Left renal pelvis (tissue), 4 donors: ENCODE measurements at places on chromosomes 3 and 15. TPM values are rescaled to one million over a fixed set of nuclear protein-coding genes. Genes with fewer than 3 reads are reported as not detected.

The GP9 gene
- polyA plus RNA-seq: 0.66 TPM

The CFAP44 gene
- polyA plus RNA-seq: 22.8 TPM

The P2RY14 gene
- 1.1 TPM for polyA plus RNA-seq

The AGBL1 gene
- polyA plus RNA-seq: 0.09 TPM

- DNase-seq: no peak
Measured at GRCh38 chr15:47732248-47732647, 14.9 kb downstream of the SEMA6D start.

- DNase-seq: no peak
Measured at GRCh38 chr3:71441217-71441924, 142.2 kb downstream of the FOXP1 start.

GRCh38 chr15:58724466-58724865, 25.0 kb downstream of the ADAM10 start:
- DNase-seq: no peak

DNA sequence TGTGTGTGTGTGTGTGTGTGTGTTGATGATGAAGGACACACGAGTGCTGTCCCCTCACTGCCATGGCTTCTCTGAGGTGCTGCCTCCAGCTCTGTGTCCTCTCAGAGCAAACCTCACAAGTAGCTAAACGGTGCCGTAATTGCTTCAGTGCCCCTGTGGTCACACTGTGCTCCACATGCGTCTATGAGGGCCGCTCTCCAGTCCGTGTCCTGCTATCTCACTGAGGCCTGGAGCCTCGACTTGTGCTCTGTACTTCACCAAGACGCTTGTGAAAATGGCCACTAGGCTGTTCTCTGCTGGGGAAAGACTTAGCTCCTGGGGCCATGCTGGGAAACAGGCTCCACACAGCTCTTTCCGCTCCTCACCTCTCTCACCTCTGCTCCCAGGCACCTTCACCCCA, 65.4 kb upstream of the CGNL1 start:
- DNase-seq: no peak

- DNase-seq: no peak
Measured at GRCh38 chr15:74322558-74323180, 44.8 kb downstream of the CYP11A1 start.

DNA sequence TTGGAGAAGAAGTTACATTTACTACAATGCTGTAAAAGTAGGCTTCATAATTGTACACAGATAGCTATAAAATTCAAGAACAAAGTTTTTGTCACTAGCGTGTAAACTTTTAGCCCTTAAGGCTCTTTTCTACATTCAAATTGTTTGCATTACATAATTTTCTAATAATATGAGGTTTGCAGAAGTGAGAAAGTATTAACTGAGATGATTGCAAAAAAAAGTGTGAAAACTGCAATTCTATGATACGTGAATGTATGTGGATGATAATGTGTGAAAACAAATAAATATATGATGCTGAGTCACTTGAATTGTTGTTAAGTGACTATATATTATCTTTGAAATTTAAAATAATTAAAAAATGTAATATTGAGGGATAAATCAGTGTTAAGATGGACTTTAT, 557.5 kb downstream of the NAALADL2 start:
- no peak for DNase-seq

GRCh38 chr3:116314476-116314875, 130.8 kb downstream of the LSAMP start:
- no peak for DNase-seq

- DNase-seq: no peak
Measured at GRCh38 chr3:17320266-17320665, 422.2 kb downstream of the TBC1D5 start.

GRCh38 chr3:101819649-101820206, 29.6 kb upstream of the NFKBIZ start:
- no peak for DNase-seq

DNA sequence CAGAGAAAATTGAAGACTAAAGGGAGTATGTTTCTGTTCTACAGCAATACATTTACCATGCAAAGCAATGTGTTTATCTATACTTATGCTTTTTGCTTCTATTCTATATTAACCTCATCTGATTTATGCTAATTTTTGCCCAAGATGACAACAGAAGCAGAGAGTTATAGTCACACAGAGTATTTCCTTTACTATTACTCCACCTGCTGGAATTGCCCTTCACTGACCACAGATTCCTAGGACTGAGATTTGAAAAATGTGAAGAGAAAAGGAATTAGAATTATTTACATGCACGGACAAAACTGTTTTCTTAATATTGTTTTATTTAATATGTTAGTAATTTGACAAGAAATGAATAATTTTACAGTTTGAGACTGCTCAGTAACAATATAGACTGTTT, 745.6 kb downstream of the VGLL3 start:
- DNase-seq: no peak

DNA sequence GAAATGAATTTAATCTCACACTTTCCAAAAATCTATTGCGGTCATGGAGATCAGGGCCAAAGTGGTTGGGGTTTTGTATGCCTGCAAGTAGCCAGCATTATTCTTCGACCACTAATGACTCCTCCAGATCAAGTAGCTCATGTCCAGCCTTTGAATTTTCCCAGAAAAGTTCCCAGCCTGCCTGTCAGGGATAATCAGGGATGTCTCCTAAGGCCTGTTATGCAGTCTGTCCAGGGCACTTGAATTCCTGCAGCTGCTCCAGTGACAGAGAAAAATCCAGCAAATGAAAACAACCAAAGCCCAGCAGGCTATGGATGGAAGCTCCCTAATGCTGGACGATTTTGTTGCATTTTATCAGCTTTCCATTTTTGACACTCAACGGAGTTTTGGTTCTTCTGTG, 215.4 kb downstream of the ADAMTSL3 start:
- no peak for DNase-seq

- no peak for DNase-seq
Measured at GRCh38 chr15:36323615-36324014, 255.8 kb upstream of the CDIN1 start.

DNA sequence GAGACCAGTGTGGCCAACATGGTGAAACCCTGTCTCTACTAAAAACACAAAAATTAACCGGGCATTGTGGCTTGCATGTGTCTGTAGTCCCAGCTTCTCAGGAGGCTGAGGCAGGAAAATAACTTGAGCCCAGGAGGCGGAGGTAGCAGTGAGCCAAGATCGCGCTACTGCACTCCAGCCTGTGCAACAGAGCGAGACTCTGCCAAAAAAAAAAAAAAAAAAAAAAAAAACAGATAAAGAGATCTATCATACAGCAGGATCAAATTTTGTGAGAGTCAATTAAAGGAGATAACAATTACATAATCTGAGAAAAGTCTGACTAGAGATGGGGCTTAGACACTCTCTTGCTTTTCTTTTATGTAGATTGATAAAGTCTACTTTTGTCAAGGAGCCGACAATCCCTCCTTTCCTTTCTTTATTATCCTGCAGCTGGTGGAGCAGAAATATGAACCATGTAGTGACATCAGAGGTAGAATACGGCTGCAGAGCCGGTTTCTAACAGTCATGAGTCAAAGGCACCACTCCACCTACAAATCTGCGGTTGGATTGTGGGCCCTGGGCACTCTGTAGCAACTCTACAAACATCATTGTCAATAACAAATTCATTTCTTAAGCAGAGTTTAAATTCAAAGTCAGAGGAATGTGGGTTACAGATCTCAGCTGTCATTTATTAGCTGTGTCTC, 9.0 kb downstream of the C2CD4A start:
- DNase-seq: no peak
